Activated CD8-positive, alpha-beta memory T cell treated with anti-CD3 and anti-CD28 coated beads, Interleukin-2, amount 10 ng/mL, durations not matched to agents 7 days and 5 days (primary cell): ENCODE measurements at places on chromosomes 6 and 20. TPM values are rescaled to one million over a fixed set of nuclear protein-coding genes. Genes with fewer than 3 reads are reported as not detected.

Gene TBC1D7
- total RNA-seq: 25.1 TPM

Gene CST3
- 0.47 TPM for total RNA-seq

DNA sequence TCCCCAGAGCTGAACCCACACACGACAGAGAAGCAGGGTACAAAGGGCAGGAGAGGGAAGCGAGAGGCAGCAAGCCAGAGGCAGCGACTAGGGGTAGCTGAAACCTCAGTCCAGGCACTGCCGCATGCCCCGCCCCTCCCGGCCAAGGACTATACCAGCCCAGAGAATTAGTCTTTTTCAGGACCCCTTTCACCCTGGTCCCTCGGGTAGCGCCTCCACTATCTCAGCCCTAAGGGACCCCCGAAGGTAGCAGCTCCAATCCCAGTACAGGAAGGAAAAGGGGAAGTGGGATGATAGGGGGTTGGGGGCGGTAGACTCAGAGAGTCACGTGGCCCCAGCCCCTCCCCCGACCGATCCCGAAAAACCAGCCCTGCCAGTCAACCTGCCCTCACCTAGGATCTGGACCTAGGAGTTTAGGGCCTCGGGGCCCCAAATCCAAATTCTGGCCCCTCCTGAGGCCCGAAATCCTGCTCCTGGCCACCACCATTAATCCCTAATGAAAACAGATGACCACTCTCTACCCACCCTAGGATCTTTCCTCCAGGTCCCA lies 1.3 kb downstream of the RGL2 start:
- DNase-seq: no peak

DNA sequence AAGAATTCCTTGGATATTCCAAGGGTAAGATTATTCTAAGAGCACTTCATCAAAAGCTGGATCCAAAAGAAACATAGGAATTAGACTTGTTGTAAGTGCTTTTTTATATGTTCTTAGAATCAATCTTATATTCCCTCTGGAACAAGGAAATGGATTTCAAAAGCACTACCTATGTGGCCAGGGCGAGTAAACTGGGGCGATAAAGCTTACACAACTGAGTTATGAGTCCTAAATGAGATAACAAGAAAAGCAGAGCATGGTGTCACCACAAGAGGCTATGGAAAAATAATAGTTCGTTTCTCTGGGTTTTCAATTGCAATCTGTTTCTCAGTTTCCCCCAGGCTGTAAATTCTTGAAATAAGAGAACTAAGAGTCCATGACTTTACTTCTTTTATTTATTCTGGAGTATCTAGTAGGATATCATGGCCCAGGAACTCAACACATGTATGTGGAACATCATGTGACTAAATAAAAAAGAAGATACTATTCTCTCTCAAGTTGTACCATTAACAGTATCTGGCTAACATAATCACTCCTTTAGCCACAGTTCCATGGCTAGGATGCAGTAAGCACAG lies 51.5 kb downstream of the NUDT3 start:
- no peak for DNase-seq
